ENCODE measurements at places on chromosomes 1 and 21. TPM values are rescaled to one million over a fixed set of nuclear protein-coding genes. Genes with fewer than 3 reads are reported as not detected.
A peak's percentile ranks its signal among the peaks of the same experiment; 100 is the strongest.

ODF2L gene
- 40.9 TPM for total RNA-seq

ROR1 gene
- 22.4 TPM for total RNA-seq

- no peak for DNase-seq
Measured at GRCh38 chr1:67317803-67318202, 10.1 kb downstream of the IL12RB2 start.

- peak; percentile 74 for DNase-seq
Measured at GRCh38 chr1:223709598-223709997, 2.7 kb upstream of the CAPN2 start.

DNA sequence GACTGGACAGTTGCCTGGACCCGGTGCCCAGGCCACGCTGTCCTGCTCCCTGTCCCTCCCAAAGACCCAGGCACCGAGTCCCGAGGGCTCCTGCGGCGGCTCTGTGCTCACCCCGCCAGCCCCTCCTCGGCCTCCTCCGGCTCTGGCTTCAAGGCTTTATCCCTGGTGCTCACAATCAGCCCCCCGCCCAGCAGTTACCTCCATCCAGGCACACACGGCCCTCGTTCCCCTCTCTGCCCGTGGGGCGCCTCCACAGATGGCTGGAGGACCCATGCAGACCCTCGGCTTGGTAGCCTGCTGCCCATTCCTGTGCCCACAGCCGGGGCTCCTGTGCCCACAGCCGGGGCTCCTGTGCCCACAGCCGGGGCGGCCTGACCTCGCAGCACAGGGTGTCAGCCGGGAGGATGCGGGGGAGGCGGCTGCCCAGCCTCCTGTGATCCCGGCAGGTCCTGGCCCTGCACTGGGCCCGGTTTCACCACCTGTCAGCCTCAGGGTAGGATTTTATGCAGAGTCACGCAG lies 52.3 kb upstream of the COL18A1 start:
- DNase-seq, result no peak

DNA sequence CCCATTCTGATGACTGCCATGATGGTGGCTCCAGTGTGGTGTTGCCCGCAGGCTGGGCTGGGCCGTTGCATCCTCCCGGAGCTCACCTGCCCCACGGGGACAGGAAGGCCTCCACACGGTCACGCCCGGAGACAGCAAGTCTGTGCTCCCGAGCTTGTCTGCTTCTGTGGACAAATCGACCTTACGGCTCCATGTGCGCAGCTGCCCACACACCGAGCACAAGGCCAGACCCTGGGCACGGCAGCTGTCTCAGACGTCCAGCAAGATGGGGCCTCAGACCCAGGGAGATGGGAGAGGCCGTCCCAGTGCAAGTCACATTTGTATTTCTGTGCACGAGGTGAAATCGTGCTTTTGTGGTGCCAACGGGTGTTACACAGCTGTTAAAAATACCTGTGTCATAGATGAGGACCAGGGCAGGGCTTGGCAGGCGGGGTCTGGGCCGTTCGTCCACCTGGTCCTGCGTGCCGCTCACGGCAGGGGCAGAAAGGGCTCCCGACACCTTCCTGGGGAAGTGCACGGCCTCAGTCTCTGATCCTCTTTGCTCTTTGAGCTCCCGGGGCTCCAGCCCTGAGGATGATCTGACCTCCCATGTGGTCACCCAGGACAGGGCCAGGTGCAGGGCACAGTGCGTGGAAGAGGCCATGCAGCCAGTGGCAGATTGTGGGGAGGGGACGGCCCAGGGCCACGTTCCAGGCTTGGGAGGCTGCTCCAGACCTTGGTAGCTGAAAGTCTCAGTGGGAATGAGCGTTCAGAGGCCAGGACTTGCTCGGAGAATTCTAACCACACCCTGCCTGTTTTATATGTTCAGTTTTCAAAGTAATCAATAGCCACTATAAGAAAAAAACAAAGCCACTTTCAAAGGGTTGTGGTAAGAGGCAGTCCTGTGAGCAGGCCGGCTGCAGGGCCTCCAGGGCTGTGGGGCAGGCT lies 13.5 kb downstream of the COL6A1 start:
- no peak for DNase-seq

DNA sequence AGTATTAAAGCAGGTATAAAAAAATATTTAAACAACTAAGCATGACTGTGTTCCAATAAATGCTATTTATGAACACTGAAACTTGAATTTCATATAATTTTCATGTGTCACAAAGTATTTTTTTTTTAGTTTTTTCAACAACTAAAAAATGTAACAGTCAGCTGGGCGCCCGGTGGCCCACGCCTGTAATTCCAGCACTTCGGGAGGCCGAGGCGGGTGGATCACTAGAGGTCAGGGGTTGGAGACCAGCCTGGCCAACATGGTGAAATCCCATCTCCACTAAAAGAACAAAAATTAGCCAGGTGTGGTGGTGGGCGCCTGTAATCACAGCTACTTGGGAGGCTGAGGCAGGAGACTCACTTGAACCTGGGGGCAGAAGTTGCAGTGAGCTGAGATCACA lies 42.4 kb downstream of the RWDD3 start:
- DNase-seq, result no peak

GRCh38 chr1:93666613-93667384 lies 14.8 kb downstream of the BCAR3 start:
- peak; percentile 56 for DNase-seq

OR2T3 gene
- not detected for total RNA-seq

PCSK9 gene
- total RNA-seq, result 2.6 TPM

HES3 gene
- not detected for total RNA-seq

GRCh38 chr1:96764469-96764868 lies 42.9 kb downstream of the PTBP2 start:
- DNase-seq, result peak; percentile 19

RGSL1 gene
- 1.7 TPM for total RNA-seq

DNTTIP2 gene
- 27.4 TPM for total RNA-seq

- DNase-seq, result no peak
Measured at GRCh38 chr1:160952129-160952510, 2.5 kb downstream of the ITLN2 start.

- DNase-seq, result no peak
Measured at GRCh38 chr1:200240656-200241055, 169.2 kb downstream of the ZNF281 start.

DNA sequence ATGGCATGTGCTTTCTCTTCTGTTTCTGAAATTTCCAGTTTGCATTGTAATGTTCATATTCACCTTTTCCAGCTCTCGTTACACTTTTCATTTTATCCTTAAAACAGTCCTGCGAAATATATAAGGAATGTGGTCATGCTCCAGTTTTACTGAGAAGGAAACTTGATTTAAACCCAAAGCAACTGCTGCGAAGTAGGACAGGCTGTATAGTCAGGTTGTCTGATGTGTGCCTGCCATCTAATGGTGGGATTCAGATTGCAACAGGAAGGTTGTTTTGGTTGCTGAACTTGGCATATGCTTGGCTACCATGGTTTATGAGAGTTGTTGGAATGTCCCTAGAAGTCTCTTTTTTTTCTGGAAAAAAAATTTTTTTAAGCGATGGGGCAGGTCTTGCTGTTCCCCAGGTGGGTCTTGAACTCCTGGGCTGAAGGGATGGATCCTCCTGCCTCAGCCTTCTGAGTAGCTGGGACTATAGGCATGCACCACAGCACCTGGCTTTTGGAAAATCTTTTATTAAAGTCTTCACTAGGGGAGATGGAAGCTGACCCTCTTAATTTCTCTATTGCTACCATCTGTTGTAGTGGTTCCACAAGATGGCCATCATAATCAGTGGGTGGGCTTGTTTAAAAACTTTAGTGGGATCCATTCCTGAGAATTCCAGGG lies 86.9 kb downstream of the UCK2 start:
- DNase-seq, result peak; percentile 86

GRCh38 chr1:60055336-60055735 lies 18.2 kb downstream of the C1orf87 start:
- no peak for DNase-seq

PLA2G2C gene
- 0.48 TPM for total RNA-seq

DNA sequence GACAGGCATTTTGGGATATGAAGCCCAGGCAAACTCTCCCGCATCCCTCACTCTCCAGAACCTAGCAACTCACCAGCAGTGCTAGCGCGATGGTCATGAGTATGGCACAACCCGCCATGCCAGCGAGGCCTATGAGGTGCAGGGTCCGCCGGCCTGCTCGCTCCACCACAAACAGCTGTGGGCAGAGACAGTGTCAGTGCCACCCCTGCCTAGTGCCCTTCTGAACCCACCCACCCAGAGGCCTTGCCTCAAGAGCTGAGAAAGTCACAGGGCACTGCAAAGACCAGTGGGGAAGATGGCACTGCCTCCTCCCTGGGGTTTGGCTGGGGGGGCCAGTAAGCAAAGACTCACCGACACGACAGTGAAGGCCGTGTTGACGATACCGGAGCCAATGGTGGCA lies 29.8 kb downstream of the SLC2A1 start:
- no peak for DNase-seq

DNA sequence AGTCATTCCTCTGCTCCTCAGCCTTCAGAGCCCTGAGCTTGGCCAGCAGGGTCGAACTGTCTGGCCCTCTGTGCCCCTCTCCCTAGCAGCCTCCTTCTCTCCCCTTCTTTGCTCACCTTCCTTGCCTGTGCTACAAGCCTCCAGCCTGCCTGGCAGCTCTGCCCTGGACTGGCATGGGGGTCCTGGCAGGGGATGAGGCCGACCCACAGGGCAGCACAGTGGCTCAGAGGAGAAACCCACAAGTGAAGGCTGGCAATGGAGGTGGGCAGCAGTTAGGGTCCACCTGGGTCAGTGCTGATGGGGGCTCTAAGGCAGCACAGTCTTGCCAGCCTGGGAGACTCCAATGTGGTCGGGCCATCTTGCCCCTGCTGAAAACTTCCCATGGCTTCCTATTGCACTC lies 274.2 kb downstream of the GRIK3 start:
- DNase-seq, result no peak

DNA sequence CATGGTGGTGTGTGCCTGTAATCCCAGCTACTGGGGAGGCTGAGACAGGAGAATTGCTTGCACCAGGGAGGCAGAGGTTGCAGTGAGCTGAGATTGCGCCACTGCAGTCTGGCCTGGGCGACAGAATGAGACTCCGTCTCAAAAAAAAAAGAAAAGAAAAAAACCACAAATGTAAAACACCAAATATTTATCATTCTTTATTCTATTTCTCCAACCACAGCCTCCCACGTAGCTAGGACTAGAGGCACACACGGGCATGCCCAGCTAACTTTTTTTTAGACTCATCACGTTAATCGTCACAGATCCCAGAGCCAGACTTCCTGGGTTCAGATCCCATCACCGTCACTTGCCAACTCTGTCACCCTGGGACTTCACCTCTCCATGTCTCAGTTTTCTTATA lies 13.5 kb downstream of the DNAJC16 start:
- DNase-seq, result no peak

GRCh38 chr1:94321662-94322061 lies 84.3 kb upstream of the ARHGAP29 start:
- no peak for DNase-seq

PDZK1 gene
- total RNA-seq, result 16.6 TPM

- DNase-seq, result no peak
Measured at GRCh38 chr1:228037401-228038386, 30.9 kb downstream of the WNT3A start.

GRCh38 chr1:206609229-206609991 lies 2.9 kb downstream of the EIF2D start:
- DNase-seq, result no peak

DNA sequence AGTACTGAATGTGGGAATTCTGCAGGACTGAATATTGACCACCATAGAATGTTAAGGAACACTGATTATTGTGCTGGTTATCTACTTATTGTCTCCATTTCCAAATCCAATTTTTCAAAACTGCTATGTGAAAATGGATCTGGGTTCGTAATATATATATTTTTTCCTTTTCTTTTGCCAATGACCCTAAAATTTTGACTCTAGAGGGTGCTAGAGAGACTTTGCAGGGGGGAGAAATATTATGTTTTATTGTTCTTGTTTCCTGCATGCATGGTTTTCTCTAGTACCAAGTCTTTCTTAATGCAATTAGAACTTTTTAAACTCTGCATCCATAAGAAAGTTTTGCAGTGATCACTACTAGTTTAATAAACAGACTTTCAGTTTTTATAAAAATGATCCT lies 1256.9 kb downstream of the BRINP3 start:
- no peak for DNase-seq

DNA sequence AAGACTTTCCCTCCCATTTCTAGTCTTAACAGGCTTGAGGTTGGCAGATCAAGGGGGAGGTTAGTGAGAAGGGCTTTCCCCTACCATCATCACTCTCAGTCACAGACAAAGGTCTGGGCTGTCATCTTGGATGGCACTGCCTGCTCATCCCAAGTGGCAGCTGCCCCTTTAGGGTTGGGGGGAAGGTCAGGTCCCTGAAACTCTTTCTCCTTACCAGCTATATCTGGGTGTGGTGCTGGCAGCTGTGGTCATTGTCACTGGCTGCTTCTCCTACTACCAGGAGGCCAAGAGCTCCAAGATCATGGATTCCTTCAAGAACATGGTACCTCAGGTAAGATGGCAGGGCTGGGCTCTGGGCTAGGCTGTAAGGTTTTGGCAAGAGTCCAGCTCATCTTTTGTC lies 8.2 kb downstream of the ATP1A2 start:
- no peak for DNase-seq

DNA sequence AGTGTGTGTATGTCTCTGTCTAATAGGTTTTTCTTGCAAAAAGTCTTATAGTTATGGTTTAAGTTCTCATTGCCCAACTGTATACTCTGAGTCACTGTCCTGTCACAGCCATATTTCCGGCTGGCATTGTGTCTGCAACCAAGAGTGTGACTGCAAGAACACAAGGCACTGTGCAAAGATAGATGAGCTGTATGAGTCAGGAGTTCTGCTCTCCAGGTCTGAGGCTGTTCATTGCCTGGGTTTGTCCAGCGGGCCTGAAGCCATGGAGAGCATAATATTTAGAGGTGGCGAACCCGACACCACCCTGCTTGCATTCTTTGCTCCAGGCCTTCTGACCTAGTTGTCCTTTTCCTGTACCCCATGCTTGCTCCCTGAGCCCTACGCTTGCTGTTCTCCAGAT lies 50.9 kb upstream of the CNIH3 start:
- DNase-seq, result no peak

PLA2G4A gene
- 17.8 TPM for total RNA-seq

All from umbilical cord (tissue), 2 donors.